Upper lobe of left lung (tissue), 6 donors: ENCODE measurements at places on chromosomes 13 and 19.

GRCh38 chr13:35818633-35819067 is 312.5 kb downstream of the DCLK1 start:
- no peaks in the 10 kb centered on the region for H3K4me1 ChIP-seq
- no peaks in the 10 kb centered on the region for H3K36me3 ChIP-seq
- H3K4me3 ChIP-seq: no peak overlapping the region
- no peak overlapping the region for H3K27ac ChIP-seq
- DNase-seq: no peak

- no peak overlapping the region for H3K4me3 ChIP-seq
- H3K27ac ChIP-seq: no peak overlapping the region
- no peak for DNase-seq
These were observed 6.6 kb downstream of the ZSCAN18 start for GRCh38 chr19:58091251-58091995.

DNA sequence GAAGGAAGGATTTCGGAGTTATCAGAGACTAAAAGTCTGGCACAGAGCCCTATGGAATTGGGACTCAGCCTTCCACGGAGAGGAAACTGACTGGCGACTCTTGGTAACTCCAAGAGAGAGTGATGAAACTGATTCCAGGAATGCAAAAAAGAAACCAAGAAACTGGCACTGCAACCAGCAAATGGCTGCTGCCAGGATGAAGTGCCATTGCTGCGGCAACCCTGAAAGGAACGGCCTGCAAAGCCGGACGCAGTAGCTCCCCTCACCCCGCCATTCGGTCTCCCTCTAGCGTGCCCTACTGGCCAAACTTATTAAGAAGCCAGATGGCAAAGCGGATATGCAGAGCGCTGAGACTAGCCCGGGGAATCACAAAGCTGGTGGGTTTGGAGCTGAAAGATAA is 236.0 kb downstream of the PCDH9 start:
- H3K27ac ChIP-seq: no peak overlapping the region
- peak; percentile 12 for DNase-seq
- no peaks in the 10 kb centered on the region for H3K36me3 ChIP-seq
- H3K4me1 ChIP-seq: no peaks in the 10 kb centered on the region

GRCh38 chr19:10769533-10770491 is 51.9 kb downstream of the DNM2 start:
- peak; percentile 70 for DNase-seq
- peaks cover 12% of the 10 kb centered on the region for H3K36me3 ChIP-seq
- peak overlapping the region; percentile 83 for H3K27ac ChIP-seq
- H3K27me3 ChIP-seq: no peaks in the 10 kb centered on the region

- no peak for DNase-seq
- no peaks in the 10 kb centered on the region for H3K36me3 ChIP-seq
- no peak overlapping the region for H3K27ac ChIP-seq
- H3K27me3 ChIP-seq: no peaks in the 10 kb centered on the region
- H3K4me1 ChIP-seq: no peaks in the 10 kb centered on the region
These were observed 34.3 kb upstream of the ZNRF4 start for GRCh38 chr19:5420953-5421352.

DNA sequence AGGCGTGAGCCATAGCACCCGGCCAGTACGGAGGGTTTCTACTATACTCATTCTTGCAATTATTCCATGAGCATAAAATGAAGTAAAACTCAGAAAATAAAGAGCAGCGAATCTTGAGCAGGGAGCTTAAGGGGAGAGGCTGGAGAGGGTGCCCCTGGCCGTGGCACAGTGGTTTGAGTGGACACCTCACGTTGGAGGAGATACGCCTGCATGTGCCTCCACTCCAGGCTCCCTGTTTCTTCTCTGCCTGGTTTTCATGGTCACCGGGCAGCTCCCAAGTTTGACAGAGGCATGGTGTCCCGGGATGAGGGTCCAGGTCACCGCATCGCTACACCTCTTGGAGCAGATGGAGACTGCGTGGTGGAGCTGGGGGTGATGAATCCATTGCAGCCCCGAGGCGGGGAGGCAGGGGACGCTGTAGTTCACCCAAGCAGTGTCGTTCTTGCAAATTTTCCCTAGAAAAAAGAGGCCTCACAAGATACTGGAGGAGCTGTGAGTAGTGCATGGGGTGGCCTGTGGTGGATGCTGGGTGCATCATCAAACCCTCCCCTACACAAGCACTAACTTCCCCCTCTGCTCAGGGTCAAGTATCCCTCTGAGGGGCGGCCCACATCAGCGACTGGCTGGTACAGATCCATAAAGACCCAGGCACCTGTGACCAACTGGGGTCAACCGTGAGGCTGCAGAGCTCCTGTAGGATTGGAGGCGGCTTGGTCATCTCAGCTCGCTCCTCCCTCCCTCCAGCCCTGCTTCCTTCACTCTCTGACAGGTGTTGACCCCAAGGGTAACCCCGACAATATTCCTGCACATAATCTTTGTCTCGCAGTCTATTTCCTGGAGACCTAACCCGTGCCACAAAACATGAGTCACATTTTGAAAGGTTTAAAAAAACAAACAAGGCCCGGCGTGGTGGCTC is 3.6 kb upstream of the MIER2 start:
- H3K36me3 ChIP-seq: no peaks in the 10 kb centered on the region
- H3K27ac ChIP-seq: no peak overlapping the region
- no peak overlapping the region for H3K4me3 ChIP-seq
- no peaks in the 10 kb centered on the region for H3K27me3 ChIP-seq
- H3K4me1 ChIP-seq: peaks cover 12% of the 10 kb centered on the region
- DNase-seq: peak; percentile 12

DNA sequence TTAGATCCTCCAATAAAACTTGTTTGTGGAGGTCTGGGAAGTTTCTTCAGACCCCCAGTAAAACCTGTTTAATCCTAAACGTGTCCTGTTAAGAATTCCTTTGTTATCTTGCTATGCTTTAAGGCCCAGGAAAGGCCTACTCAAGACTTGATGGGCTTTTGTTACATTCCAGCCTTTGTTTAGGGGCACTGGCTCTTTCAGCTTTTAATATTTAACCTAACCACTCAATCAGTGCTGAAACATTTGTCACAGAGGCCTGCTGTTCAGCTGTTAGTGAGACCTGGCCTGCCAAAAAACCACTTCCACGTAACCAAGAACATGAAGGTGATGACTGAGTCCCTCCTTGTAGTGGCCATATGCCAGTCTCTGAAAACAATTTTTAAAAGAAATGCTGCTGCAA is 41.7 kb downstream of the PCDH17 start:
- peak; percentile 27 for DNase-seq
- H3K4me1 ChIP-seq: peaks cover 4% of the 10 kb centered on the region
- H3K36me3 ChIP-seq: peaks cover 2% of the 10 kb centered on the region
- no peak overlapping the region for H3K4me3 ChIP-seq
- no peak overlapping the region for H3K27ac ChIP-seq

DNA sequence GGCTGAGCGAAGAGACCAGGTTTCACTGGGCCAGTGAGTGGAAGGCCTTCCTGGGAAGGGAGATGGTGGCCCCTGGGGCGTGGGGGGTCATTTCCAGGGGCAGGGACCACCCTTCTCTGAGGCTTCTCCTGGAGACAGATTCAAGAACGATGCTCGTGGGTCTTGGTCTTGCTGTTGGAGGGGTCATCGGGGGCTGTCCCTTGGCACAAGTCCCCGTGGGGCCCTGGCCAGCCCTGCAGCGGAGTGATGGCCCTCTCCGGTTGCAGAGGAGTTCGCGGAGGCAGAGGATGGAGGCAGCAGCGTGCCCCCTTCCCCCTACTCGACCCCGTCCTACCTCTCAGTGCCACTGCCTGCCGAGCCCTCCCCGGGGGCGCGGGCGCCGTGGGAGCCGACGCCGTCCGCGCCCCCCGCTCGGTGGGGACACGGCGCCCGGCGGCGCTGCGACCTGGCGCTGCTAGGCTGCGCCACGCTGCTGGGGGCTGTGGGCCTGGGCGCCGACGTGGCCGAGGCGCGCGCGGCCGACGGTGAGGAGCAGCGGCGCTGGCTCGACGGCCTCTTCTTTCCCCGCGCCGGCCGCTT is 4.8 kb downstream of the TTC9B start:
- peaks cover 23% of the 10 kb centered on the region for H3K4me1 ChIP-seq
- H3K27me3 ChIP-seq: peaks cover 27% of the 10 kb centered on the region

DNA sequence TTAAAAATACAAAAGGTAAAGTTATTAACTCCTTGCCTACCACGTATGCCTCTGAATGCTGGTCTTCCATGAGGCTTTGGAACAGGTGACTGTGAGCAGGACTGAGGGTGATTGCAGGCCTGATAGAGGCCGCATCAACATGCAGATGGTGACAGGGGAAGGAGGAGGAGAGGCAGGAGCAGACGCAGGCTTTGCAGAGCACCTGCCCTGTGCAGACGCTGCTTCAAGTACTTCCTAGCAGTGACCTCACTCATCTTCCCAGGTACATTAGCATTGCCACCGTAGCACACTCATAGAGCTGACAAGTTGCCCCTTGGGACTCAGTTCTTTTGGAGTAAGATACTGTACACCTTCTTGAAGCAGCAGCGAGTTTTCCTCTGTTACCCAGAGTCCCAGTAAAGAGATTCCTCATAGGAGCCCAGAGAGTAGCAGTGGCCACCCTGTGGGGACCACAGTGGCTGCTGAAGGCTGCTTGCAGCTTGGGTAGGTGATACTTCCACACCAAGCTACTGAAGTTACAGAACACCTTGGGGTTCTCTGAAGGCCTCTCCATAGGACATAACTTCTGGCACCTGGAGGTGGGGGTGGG is 56.0 kb downstream of the ZNF536 start:
- H3K4me3 ChIP-seq: no peak overlapping the region
- no peak for DNase-seq
- H3K36me3 ChIP-seq: no peaks in the 10 kb centered on the region
- no peak overlapping the region for H3K27ac ChIP-seq
- H3K4me1 ChIP-seq: no peaks in the 10 kb centered on the region
- H3K27me3 ChIP-seq: no peaks in the 10 kb centered on the region
